ENCODE measurements at places on chromosomes 3 and 15.

- no peak for DNase-seq
Observed at GRCh38 chr3:21934591-21934990, 183.6 kb upstream of the ZNF385D start.

- DNase-seq = no peak
Observed at GRCh38 chr3:20141851-20142250, 44.2 kb downstream of the SGO1 start.

GRCh38 chr15:42679285-42680141 is 57.4 kb downstream of the CDAN1 start:
- no peak for DNase-seq

- DNase-seq = no peak
Observed at GRCh38 chr3:59839810-59840515, 790.1 kb upstream of the CFAP20DC start.

DNA sequence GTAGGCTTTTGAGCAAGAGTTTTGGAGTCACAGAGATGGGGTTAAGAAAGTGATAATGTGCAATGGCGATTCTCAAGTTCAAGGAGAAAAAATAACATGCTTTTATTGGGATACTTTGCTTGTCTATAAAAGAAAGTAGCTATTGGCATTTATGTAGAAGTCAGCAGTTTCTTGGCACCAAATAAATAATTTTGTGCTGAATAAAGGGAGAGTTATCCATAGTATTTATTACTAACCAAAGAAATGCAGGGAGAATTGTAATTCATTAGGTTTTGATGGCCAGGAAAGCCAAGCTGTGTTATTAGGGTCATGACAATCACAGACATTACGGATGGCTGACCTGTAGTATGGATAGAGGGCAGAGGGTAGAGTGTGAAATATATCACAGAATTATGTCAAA is 33.1 kb downstream of the BTD start:
- DNase-seq = no peak

GRCh38 chr15:33729653-33730052 is 238.6 kb upstream of the CHRM5 start:
- DNase-seq = no peak

DNA sequence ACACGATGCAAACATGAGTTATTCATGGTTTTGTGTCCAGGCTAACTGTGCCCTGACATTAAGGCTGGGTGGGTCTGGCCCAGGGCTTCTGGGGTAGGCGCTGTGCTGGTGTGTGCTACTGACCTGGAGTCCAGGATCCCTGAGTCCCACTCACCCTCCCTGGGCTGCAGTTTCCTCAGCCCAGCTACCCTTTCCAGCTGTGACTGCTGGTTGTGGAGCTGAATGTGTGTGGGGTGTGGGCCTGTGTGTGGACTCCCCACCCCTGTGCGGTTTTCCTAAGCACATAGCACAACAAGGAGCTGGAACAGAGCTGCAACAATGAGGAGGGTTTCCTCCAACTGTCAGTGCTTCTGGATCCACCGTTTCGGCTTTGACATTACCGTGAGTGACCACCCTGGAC is 38.0 kb downstream of the SMAD3 start:
- no peak for DNase-seq

DNA sequence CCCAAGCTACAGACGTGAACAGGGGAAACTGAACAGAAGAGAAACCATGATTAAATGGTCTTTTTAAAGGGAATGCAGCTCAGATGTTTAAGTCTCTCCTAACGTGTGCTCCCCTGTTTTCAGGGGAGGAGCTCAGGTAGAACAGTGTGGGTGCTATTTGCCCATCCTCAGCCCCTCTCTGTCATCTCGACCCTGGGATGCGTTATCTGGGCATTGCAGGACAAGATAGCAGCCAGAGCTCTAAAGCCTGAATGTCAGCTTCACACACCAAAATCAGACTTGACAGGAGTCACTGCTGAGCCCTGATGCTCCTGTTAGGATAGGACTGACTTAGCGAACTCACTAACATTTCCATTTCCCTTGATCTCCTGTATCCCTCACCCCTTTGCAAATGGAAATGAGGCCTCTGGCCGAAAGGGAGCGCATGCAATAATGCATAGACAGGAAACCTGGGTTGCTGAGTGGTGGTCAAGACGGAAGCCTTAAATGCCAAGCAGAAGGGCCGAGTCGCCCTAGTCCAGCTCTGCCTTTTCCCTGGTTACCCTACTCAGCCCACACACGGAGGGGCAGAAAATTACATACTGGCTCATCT is 234.9 kb upstream of the TPM1 start:
- DNase-seq = no peak
